ENCODE measurements at places on chromosomes 7 and 10. TPM values are rescaled to one million over a fixed set of nuclear protein-coding genes. Genes with fewer than 3 reads are reported as not detected.

GRCh38 chr7:44617225-44617890 lies 10.9 kb downstream of the OGDH start:
- no peak for DNase-seq

DNA sequence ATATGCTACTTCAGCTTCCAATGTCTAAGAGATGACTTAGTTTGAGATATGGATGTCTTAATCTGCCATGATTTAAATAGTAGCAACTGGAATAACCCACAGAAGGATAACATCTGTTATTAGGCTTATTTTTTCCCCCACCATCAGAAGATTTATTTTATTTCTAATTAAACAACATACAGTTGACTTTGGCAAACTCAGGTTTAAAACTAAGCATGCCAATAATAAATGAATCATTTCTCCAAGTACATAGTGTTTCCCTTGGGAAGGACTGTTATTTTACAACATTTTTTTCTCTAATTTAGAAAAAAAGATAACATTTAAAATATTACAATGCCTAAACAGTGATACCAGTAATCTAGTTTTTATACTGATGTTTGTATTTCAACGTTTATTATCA lies 58.4 kb downstream of the SFTPD start:
- no peak for DNase-seq

GRCh38 chr10:78651287-78651686 lies 417.5 kb upstream of the ZMIZ1 start:
- DNase-seq, result no peak

DNA sequence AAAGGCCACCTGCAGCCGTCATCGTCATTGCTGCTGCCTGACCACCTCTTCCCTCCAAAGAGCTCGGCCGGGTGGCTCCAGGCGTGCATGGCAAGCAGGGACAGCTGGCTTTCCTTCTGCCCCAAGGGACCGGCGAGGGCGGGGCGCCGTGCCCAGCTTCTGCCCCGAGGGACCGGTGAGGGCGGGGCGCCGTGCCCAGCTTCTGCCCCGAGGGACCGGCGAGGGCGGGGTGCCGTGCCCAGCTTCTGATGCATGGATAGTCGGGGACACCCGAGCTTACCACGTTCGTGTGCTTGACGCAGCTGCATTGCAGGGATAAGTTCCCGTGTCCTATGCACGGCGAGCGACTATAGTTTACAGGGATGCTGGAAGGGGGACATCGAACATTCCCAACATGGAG lies 27.0 kb downstream of the CFAP46 start:
- no peak for DNase-seq

- peak; percentile 3 for DNase-seq
Measured at GRCh38 chr7:54705436-54705835, 53.6 kb downstream of the SEC61G start.

- no peak for DNase-seq
Measured at GRCh38 chr7:13017881-13018280, 330.4 kb downstream of the ARL4A start.

GRCh38 chr7:66265566-66265965 lies 60.4 kb downstream of the TPST1 start:
- peak; percentile 15 for DNase-seq

DNA sequence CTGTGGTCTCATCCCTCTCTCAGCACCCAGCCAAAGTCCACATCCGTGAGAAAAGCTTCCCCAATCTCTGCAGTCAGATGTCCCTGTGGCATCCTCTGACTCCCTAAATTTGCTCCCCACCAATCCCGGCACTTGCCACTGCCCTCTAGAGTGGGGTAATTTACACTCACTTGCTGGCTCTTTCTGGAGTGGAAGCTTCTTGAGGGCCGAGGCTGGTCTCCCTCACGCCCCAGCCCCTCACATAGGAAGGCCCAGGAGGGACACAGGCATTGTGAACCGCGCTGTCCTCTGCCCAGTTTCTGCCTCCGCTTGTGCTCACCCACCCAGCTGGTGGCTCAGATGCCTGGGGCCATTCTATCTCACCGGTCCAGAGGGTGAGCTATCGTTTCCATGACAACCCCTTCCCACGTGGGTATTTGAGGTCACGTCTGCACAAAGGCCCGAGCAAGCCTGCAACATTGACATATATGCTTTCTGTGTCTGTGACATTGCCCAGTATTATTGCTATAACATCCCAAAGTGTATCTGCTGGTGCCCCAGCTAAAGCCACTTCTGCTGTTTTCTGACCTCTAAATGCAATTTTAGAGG lies 97.3 kb upstream of the CTBP2 start:
- DNase-seq, result no peak

GRCh38 chr7:69719717-69720116 lies 121.4 kb downstream of the AUTS2 start:
- no peak for DNase-seq

- DNase-seq, result peak; percentile 14
Measured at GRCh38 chr7:43692582-43693373, 36.5 kb downstream of the COA1 start.

GRCh38 chr7:143399151-143399550 lies 9.5 kb downstream of the EPHA1 start:
- no peak for DNase-seq

- peak; percentile 47 for DNase-seq
Measured at GRCh38 chr10:5975641-5976473, 1.5 kb downstream of the IL15RA start.

DNA sequence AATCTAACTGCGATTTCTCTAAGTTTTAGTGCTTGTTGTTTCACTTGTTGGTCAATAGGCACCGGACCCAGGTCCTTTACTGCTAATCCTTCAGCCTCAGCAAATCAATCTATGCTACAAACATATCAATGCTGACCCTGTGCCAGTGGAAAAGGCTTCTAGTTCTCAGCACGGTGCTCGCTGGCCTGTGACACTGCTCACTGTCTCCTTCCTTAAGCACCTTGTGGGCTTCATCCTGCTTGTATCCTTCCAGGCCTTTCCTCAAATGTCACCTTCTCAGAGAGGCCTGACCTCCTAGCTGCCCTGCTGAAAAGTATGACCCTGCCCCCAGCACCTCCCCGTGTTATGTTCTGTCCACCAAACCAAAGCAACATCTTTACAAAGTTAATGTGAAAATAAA lies 201.2 kb upstream of the FRMD4A start:
- DNase-seq, result no peak

DNA sequence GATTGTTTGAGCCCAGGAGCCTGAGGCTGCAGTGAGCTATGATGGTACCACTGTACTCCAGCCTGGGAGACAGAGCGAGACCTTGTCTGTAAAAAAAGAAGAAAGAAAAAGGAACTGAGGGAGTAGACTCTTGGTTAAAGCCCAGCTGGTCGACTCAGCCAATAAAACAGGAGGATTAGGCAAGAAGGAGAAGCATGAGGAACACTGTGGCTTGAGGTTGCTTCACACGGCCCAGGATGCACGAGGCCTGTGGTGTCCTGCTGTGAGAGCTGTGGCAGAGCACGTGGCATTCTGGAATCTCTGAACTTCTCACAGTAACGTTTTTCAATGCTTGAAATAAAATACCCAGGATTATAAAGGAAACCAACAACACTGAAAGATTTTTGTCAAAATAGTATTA lies 93.3 kb downstream of the CUL2 start:
- DNase-seq, result peak; percentile 11

DNA sequence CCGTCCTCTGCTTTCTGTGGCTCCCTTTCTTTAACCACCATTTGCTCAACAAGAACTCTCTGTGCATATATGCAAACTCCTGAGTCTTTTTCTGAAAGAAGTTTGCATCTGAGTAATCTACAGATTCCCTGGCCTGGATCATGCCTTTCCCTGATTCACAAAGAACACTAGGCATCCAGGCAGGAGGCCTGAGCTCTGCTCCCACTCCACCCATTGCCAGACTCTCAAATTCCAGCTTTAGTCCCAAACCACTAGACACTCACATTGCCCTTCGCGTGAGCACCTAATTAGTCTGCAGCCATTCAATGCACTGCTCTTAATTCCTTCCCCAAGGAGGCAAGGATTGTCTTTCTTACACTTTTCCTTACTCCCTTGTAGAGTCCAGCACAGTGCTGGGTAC lies 60.9 kb downstream of the ABCC2 start:
- DNase-seq, result no peak

DNA sequence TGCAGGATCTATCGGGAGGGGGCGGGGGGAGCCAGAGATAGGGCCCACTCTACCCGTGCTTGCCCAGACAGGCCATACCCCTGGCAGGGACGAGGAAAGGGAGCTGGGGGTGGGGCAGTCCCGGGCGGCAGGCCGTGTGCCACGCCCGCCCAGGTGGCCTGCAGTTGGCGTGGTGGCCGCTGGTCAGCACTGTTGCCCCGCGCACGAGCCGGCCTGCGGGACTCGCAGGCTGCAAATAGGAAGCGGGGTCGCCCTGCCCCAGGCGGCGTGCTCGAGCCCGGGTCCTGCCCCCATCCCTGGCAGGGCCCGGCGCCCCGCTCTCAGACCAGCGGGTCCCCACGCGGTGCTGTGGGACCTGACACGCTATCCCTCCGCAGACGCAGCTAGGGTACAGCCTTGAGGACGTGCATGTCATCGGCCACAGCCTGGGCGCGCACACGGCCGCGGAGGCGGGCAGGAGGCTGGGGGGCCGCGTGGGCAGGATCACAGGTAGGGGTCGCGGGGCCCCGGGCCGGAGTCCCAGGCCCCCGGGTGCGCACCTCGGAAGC lies 6.7 kb downstream of the PNLIPRP2 start:
- DNase-seq, result peak; percentile 9

DNA sequence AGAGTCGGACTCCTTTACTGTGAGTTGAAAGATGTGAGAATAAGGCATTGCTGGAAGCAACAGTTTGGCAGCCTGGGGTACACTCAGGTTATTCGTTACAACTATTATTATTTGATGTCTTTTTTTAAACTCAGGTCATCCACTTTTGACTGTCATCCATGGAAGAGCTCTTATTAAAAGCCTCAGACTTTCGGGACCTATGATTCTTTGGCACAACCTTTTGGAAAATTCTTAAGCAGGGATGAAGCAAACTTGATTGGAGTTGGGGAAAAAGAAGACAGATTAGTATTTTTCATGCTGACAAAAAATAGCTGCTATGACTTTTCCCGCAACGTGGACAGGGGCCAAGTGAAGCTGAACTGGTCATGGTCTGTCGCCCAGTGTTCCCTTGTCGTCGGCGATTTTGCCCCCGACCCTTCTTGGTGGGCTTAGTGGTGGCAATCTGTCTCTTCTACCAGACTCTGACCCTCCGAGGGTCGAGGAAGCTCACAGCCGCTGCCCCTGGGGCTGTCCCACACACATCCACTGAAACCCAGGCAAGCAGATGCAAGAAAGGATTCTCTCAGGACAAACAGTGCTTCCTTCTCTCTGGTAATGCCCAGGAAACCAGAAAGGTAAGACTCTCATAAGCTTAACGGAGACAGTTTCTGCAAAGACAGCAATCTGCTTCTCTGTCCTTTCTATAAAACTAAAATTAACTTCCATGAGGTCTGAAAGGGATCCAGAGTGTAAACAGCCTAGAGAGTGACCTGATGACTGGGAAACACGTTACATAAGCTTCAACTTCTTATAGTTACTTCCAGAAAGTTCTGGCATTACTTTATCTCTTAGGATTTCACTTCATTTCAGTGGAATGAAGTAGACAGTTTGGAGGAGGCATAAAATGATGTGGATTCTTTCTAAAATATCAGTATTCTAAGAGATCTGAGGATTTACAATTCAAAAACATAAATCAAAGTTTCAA lies 1.0 kb downstream of the CPED1 start:
- peak; percentile 89 for DNase-seq

DNA sequence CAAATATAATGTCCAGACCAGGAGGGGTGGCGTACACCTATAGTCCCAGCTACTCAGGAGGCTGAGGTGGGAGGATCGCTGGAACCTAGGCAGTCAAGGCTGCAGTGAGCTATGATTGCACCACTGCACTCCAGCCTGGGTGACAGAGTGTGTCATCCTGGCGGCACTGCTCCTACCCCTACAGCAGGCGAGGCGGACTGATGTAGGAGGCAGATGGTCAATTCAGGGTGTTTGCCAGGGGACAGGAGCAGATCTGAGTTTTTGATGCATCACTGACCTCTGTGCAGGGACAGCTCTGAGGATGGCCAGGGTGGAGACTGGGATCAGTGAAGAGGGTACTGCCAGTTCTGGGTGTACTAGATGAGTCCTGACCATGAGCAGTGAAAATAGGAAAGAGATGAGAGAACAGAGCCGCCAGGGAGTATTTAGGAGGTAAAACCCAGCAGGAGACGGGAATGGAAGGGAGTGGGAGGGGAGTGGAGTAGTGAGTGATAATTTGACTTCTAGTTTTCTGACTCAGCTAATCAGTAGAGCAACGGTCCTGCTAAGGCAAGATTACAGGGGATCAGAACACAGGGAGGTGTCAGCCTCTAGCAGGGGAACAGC lies 75.3 kb downstream of the HIP1 start:
- DNase-seq, result no peak

DNA sequence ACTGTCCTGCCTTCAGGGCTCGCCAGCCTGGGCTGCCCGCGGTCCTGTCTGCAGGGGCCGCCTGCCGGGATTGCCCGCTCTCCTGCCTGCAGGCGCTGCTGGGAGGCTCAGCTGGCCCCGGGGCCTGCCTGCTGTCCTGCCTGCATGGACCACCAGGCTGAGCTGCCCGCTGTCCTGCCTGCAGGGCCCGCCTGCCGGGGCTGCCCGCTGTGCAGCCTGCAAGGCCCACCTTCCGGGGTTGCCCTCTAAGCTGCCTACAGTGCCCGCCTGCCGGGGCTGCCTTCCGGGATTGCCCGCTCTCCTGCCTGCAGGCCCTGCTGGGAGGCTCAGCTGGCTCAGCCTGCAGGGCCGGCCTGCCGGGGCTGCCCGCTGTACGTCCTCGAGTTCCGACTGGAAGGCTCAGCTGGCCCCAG lies 164.4 kb downstream of the GLRX3 start:
- no peak for DNase-seq

- peak; percentile 89 for DNase-seq
Measured at GRCh38 chr10:11242443-11243387, 225.0 kb downstream of the CELF2 start.

- DNase-seq, result peak; percentile 70
Measured at GRCh38 chr7:28093623-28094232, 86.9 kb downstream of the JAZF1 start.

GRCh38 chr10:129413024-129413423 lies 54.0 kb upstream of the MGMT start:
- DNase-seq, result peak; percentile 57

GRCh38 chr10:92830478-92831389 lies 17.6 kb upstream of the EXOC6 start:
- peak; percentile 66 for DNase-seq

- peak; percentile 38 for DNase-seq
Measured at GRCh38 chr7:33757563-33758165, 147.7 kb upstream of the BMPER start.

- no peak for DNase-seq
Measured at GRCh38 chr10:110429301-110429700, 68.4 kb upstream of the DUSP5 start.

- DNase-seq, result no peak
Measured at GRCh38 chr7:32428546-32428945, 61.6 kb downstream of the LSM5 start.

The HMX3 gene
- not detected for total RNA-seq

The GNGT1 gene
- total RNA-seq, result not detected

The GPER1 gene
- 9.6 TPM for total RNA-seq

The ACTL6B gene
- total RNA-seq, result not detected

The PALD1 gene
- 15.9 TPM for total RNA-seq

The ADAM22 gene
- total RNA-seq, result 15.3 TPM
